ENCODE measurements at places on chromosomes 13 and 19.

GRCh38 chr13:107438251-107438650, 777.1 kb downstream of the LIG4 start:
- DNase-seq = no peak

GRCh38 chr13:80572923-80573316, 232.0 kb upstream of the SPRY2 start:
- no peak for DNase-seq

DNA sequence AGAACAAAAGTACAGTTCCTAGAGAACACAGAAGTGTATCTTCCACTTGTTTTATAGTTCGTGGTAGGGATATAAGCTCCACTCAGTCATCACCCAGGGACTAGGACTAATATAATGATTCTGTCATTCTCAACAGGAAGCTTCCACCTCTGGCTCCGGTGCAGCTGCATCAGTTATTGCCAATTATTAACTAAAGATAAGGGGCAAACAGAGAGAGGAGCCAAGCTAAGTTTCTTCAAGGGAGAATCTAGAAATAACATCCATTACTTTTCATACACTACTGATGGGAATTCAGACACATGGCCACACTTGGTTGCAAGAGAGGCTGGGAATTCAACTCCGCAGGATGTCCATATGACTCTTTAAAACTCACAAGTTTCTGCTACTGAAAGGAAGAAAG, 917.9 kb downstream of the OLFM4 start:
- no peak for DNase-seq

DNA sequence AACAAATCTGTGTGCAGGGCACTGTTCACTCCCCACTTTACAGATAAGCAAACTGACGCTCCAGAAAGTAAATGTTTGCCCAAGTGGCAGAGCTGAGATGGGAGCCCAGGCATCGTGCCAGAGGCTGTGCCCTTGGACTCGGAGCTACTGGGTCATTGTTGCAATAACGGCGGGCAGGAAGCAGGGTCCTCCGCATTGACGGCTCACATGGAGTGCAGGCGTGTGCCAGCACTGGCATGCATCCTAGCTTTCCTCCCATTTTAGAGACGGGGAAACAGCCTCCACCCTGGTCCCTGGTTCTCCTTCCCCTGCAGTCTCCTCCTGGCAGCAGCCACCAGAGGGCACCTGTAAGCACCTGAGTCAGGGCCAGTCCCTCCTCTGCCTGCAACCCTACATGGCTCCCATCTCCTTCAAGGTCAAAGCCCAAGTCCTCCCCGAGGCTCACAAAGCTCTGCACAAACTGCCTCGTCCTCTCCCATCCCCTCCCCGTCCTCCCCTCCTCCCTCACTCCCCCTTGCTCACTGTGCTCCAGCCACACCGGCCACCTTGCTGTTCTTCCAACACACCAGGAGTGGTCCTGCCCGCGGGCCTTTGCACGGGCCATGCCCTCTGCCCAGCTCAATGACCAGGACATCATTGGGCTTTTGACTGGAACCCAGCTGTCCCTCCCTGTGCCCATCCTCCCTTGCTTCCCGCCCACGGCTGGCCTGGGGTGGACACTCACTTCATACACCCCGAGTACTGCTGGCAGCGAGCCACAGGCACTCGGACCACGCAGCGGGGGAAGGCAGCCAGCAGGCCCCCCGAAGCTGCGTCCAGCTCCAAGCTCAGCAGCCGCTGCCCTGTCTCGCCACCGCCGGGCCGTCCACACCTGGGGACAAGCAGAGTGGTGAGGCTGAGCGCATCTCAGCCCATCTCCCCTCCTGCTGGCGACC, 7.7 kb upstream of the LRG1 start:
- DNase-seq = no peak

GRCh38 chr13:29957320-29957719, 106.9 kb upstream of the UBL3 start:
- DNase-seq = no peak

DNA sequence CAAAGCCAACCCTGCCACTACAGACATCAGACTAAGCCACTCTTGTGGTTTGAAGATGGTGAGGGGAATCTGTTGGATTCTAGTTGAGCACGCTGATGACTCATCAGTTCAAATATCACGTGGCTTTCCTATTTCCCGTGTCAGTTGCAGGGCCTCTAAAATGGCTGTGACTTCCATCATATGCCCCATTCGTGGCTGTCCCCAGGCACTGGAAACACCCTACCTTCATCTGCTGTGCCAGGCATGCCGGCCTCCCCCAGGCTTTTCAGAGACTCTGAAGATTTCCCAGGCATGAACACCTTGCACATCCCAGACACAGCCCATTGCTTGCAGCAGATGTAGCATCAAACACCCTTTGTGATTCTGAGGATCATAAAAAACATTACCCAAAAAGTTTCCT, 659.9 kb downstream of the UQCRFS1 start:
- no peak for DNase-seq

Measured in GM10248 (cell line).